AG20443 (cell line): ENCODE measurements at places on chromosomes 2 and 18.

DNA sequence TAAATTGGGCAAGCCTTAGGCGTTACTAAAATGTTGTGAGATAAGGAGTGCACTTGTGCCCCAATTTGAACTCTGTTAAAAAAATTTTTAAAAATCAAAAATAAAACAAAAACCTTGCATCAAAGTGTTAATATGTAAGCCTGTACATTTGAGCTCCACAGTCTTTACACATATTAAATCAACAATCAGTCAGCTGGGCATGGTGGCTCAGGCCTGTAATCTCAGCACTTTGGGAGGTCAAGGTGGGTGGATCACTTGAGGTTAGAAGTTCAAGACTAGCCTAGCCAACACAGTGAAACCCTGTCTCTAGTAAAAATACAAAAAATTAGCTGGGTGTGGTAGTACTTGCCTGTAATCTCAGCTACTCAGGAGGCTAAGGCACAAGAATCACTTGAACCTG lies 16.3 kb downstream of the TMEM17 start:
- DNase-seq: no peak

GRCh38 chr2:188787658-188788240 lies 186.4 kb upstream of the COL3A1 start:
- DNase-seq: no peak

DNA sequence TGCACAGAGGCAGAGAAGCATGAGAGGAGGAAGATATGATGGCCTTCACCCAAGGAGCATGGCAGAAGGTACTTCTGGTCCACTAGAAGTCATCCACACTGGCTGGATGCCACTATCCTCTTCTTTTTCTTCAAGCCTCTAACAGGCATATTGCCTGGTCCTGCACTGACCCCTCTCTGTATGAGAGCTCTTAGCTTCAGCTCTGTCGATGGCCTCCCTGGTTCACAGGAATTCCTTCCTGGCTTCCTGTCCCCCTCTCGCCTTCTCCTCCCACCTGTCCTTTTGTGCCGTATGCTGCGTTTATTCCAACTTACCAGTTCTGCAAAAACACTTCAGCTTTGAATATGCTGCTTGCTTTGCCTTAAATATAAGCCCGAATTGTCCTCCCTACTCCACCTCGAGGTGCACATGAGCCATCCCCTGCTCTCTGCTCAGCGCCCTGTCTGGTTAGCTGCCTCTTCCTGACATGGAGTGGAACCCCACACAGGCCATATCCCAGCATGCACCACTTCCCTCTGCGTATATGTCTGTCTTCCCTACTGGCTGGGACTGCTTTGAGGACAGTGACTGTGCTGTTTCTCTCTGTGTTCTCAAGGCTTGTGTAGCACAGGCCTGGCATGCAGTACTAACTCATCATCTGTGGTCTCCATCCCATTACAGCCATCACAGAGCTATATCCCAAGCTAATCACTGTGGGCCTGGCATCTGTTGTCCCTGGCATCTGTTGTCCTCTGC lies 474.9 kb downstream of the EIPR1 start:
- no peak for DNase-seq

DNA sequence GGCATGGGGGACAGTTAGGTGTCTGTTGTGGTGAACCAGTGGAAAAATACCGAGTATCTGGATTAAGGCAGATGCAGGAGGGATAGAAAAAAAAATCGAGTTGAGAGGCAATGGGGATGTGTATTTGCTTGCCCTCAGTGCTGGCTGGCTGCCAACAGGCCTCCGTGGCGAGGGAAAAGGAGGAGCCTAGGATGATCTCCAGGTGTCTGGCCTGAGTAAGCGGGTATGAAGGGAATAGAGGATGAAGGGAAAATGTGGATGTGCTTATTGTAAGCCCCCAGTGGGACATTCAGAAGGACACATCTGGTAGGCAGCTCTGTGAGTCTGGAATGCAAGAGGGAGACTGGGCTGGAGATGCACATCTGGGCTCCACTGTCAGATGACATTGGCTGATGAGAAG lies 22.8 kb downstream of the KCNS3 start:
- DNase-seq: no peak

- no peak for DNase-seq
These were observed 29.8 kb downstream of the TMEM87B start for GRCh38 chr2:112084689-112085374.

DNA sequence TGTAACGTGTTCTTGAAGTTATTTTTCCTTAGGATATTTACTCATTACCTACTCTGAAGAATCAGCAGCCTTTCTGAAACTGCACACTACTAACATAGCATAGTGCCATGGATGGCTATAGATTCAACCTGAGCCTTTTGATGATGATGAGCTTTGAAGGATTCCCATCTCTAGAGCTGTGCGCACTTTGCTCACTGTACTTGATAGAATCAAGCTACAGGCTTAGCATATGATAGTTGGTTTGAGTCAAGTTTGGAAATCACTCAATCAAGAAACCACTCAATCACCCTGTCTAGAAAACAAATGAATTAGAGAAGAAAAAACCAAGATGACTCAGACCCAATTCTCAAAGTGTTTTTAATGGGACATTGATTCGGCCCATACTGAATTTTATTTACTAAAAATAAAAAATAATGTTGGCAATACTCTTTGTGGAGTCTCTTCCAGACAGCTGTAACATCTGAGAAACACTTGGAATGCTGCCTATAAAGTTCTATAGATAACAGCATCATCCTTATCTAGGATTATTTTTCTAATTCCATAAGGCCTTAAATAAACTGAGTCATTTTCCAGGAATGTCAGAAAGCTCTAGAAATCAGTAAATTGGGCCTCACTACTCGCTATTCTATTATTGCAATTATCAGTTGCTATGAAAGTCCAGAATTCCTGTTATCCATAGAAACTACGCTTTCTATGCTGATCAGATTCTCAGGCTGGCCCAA lies 259.0 kb upstream of the ERBB4 start:
- no peak for DNase-seq

- DNase-seq: no peak
These were observed 37.0 kb downstream of the KLHL14 start for GRCh38 chr18:32735781-32736180.

GRCh38 chr2:100884145-100884621 lies 64.2 kb downstream of the NPAS2 start:
- no peak for DNase-seq

GRCh38 chr2:133760376-133760775 lies 192.1 kb upstream of the NCKAP5 start:
- no peak for DNase-seq

DNA sequence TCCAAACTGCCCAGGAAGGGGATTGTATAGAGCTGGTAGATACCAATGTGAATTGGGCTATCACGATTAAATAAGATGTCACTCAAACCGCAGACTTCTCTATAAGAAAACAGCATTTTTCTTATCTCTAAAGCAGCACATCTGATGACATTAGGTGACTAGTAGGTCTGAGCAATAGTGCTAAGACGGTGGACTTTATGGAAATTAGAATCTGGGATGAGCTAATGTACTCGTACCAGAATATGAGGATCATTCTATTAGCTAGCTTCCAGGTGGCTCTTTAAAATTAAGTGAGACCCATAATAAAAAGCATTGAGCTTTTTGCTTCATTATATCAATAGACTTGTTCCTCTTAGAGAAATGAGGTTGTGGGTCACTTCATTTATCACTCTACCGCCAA lies 130.0 kb upstream of the MC4R start:
- DNase-seq: no peak

DNA sequence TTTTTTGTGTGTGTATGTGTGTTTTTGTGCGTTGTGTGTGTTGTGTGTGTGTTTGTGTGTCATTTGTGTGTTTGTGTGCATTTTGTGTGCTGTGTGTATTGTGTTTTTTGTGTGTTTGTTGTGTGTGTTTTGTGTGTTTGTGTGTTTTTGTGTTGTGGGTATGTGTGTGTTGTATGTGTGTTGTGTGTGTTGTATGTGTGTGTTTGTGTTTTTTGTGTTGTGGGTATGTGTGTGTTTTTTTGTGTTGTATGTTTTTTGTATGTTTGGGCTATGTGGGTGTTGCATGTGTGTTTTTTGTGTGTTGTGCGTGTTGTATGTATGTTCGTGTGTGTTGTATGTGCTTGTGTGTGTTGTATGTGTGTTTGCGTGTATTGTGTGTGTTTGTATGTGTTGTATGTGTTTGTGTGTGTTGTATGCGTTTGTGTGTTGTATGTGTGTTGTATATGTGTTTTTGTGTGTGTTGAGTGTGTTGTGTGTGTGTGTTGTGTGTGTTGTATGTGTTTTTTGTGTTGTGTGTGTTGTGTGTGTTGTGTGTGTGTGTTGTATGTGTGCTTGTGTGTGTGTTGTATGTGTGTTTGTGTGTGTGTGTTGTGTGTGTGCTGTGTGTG lies 275.3 kb downstream of the HRH4 start:
- DNase-seq: no peak

DNA sequence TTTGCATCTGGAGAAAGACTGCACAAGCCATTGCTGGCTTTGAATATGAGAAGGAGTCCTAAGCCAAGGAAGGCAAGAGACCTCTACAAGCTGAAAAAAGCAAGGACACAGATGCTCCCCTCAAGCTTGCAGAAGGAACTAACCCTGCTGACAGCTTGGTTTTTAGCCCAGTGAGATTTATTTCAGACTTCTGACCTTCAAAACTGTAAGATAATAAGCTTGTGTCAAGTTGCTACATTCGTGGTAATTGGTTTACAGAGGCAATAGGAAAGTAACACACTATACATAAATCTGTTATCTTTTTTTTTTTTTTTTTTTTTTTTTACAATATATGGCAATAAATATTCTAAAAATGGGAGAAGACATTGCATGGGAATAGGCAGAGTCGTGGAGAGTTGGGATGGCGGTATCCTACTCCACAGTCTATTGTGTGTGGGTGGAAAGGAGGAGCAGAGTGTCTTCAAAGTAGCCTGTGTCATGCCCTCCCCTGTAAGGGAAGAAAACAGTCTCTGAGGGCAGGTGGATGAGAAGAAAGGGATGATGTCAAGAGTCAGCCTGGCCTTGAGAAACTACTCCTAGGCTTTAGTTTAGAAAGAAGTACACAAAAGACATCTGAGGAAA lies 196.9 kb downstream of the THSD7B start:
- no peak for DNase-seq

DNA sequence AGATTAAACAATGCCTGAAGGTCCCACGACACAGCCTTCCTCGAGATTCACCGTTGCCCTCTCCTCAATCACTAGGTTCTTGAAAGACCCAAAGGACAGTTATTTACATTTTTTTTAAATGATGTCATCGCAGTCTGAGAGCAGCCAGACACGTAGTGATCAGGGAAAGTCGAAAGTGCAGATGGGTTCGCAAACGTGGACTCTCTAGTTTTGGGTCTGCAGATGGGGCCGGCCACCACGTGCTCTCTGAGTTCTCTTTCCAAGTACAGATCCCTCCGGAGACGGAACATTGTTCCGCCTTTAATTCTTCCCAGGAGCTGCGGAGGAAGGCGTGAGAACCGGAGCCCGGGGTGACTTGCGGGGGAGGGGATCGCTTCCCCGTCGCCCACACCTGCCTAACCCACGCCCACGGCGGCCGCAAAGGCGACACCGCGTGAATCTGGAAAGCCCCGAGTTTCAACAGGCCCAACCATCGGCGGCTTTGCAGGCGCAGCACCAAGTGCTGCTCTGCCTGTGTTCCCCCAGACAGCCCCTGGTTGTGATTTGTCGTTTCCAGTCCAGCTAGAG lies 54.3 kb downstream of the PKDCC start:
- peak; percentile 82 for DNase-seq

DNA sequence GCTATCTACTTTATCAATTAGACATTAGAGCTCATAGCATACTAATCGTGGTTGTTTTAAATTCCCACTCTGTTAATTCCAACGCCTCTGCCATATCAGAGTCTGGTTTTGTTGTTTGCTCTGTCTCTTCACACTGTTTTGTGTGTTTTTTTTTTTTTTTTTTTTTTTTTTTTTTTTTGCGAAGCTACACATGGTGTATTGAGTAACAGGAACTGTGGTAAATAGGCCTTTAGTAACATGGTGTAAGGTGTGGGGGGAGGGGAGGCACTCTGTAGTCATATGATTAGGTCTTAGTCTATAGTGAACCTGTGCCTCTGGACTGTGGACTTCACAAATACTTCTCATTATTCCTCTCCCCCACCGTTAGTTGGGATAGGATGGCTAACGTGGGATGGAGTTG lies 370.7 kb upstream of the RAB12 start:
- DNase-seq: no peak

GRCh38 chr2:241041589-241042158 lies 43.3 kb downstream of the SNED1 start:
- DNase-seq: no peak

DNA sequence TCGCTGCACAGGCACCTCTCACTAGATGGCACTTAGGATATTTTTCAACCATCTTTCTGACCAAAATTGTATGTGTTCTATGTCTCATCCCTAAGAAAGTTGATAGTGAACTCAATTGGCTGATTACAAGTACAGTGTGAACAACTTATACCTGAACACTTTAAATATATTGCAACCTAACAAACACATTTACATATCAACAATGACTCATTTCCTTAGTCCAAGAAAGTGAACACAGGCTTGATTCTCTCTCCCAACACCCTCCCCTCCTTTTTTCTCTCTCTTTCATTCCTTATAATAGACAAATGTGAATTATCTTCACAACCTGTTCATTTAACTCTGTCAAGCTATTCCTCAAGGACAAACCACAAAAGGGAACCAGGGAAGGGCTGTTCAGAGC lies 192.0 kb downstream of the SLC8A1 start:
- no peak for DNase-seq

DNA sequence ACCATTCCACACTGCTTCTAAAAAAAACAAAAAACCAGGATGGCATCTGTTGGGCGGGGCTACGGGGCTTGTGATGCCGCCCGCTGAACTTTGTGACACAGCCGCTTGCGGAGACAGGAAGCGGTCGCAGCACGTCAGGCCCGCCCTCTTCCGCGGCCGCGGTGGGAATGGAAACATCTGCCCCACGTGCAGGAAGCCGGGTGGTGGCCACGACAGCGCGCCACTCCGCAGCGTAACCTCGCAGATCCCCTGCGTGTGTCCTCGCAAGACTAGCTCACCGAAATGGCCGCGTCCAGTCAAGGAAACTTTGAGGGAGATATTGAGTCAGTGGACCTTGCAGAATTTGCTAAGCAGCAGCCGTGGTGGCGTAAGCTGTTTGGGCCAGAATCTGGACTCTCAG lies 168.5 kb downstream of the SUCLG1 start:
- DNase-seq: no peak
